ENCODE measurements at places on chromosomes 7 and 10.

- DNase-seq, result no peak
These were observed 629.3 kb downstream of the IPMK start for GRCh38 chr10:57638411-57638810.

DNA sequence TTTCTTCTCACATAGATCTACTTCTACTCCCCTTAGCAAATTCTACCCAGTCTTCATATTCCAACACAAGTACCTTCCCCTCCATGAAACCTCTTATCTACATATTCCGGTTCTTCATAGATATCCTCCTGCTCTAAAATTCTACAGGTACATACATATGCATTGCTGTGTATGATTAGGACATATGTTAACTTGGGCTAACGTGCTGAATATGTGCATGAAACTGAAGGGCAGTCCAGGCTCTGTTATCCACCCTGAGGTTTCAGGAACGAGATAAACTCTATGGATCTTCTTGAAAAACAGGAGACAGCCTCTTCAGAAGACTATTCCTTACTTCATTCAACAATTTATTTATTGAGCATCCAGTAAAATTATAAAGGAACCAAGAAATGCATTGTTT is 31.5 kb downstream of the TM9SF3 start:
- DNase-seq, result no peak

DNA sequence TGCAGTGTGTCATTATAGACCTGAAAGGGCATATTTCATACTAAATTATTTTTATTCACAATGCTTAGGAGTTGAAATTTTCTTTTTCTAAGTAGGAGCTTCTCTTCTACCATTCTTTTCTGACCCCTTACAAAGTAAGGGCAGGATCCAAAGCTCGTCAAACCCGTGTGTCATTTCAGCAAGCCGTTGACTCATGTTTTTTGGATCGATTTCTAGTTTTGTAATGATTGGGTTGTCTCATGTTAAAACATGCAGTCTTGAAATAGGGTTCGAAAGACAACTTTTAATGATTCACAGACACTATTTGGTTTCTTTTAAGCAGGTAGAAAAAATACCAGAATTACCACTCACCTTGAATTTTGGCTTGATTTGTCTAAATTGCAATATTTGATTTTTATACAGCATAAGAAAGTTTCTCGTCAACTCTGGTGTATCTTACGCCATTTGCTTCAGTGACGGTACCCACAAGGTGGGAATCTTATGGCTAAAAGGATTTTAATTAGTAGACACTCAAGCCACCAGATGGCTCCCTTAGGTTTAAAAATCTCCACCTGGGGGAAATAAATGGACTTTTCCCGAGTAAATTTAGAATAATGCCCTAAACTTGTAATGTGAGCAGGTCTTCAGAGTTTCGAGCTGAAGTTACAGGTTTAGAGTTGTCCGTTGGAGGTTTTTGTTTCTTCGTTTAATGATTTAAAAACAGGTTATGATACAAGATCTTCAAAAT is 283.4 kb downstream of the CCDC3 start:
- no peak for DNase-seq

- peak; percentile 12 for DNase-seq
These were observed 247.6 kb downstream of the AUTS2 start for GRCh38 chr7:69845721-69846495.

DNA sequence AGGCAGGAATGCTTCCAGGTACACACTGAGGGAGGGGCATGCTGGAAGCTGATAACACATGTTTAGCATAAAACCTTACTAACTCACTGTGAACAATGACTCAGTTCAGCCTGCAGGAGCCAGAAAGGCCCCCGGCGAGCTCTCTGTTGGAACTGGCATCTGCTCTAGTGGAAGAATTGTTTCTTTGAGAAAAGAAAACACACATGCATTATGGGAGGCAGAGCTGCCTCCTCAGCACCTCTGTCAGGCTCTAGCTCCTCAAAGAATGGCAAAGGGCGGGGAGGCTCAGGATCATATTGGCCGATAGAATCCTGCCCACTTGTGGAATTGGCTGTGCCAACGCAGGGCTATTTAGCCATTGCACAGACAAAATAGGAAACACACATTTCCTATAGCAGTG is 338.3 kb downstream of the CXCL12 start:
- DNase-seq, result no peak

GRCh38 chr7:138456220-138456619 is 3.8 kb upstream of the TRIM24 start:
- no peak for DNase-seq

GRCh38 chr10:61330669-61331068 is 122.5 kb downstream of the TMEM26 start:
- no peak for DNase-seq

DNA sequence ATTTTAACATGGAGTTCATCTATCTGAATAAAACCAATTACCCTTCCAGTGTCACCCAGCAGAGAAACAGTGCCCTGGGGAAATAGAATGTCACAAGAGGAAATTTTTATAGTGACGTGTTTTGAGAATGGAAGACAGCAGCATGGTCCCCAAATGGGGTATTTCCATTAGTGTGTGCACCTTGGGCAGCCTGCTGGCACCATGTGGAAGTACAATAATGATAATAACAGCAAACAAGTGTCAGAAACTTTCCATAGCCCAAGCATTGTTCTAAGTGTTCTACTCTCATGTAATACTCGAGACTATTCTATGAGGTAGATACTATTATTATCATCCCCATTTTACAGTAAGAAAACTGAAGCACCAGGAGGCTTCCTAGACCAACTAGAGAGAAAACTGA is 2.2 kb upstream of the PDE1C start:
- DNase-seq, result no peak

GRCh38 chr7:137881607-137882260 is 35.0 kb upstream of the DGKI start:
- no peak for DNase-seq

- DNase-seq, result no peak
These were observed 129.8 kb downstream of the CUBN start for GRCh38 chr10:16999665-17000451.

- DNase-seq, result no peak
These were observed 40.4 kb downstream of the KCTD7 start for GRCh38 chr7:66669088-66669487.

- peak; percentile 41 for DNase-seq
These were observed at the start of gene GRB10 for GRCh38 chr7:50782375-50783208. GRB10 (minus strand) TSS chr7:50782896; CDS start chr7:50732322, 50,574 bp downstream.

- no peak for DNase-seq
These were observed 215.4 kb downstream of the COBL start for GRCh38 chr7:51101111-51101757.

DNA sequence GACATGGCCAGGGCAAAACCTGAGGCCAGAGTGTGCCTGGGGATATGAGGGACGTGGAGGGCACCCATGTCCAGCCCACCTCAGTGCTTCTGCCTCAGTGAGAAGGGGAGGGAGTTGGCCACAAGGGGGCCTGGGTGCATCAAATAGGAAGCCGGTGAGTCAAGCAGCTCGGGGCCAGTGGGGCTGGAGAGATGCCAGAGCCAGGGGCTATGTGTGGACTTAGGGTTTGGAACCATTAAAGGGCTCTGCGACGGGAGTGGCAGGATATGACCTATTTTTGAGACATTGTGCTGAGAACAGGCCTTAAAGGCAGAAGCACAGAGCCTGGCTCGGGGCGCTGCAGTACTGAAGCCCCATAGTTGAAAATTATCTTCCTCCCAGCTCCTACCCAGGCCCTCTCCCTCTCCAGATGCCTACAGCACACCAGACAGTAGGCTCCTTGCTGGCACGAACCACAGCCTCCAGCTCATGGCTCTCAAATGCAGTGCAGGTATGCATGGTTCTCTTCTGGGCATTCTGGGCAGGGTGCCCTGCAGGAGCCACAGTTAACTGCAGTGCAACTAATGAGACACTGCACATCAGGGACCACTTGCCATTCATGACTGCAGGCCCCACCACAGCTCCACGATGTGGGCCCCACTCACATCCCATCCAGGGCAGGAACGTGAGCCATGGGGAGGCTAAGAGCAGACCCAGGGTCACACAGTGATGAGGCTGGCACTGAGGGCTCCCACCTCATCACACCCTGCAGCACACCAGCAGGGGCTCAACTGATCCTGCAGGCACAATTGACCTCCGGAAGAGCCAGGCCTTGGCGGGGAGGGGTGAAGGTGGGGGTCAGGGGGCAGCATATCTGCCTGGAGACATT is 7.2 kb upstream of the PGAM2 start:
- DNase-seq, result no peak

GRCh38 chr10:10598297-10598696 is 419.4 kb upstream of the CELF2 start:
- no peak for DNase-seq

DNA sequence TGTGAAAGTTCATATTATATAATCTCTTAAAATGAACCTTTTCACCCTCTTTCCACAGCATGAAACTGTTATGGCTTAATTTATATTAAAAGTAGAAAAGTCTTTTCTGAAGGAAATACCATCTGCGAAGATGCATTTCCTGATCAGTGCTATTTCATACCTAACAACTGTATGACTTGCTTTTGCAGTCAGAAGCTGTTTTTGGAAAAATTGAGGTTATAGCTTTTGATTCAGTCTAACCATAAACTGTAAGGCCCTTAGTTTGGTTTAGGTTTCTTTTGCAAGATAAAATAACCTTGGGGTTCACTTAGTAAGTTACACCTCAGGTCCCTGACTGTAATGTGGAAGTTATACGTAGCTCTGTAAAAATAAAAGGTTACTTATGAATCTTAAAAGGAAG is 22.7 kb upstream of the PARP12 start:
- DNase-seq, result no peak

DNA sequence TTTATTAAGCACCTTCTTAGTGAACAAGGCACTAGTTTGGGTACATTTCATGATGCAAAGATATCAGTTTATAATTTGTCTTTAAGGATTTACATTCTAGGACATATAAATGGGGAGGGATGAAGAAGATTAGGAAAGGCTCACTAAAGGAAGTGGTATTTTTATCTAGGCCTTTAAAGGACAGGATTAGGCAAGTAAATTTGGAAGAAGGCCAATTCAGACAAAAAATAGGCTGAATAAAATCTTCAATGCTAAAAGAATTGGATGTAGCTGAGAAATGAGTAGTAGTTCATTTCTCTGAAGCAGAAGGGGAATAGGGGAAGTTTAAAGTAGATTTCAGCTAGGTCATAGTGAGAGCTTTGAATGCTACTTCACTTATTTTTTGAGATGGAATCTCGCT is 4.8 kb upstream of the FAM24B start:
- no peak for DNase-seq

- no peak for DNase-seq
These were observed 40.0 kb upstream of the TM9SF3 start for GRCh38 chr10:96626795-96627194.

GRCh38 chr10:49615213-49615612 is 1.4 kb downstream of the CHAT start:
- DNase-seq, result no peak

- DNase-seq, result no peak
These were observed at the start of gene RHOBTB1 for GRCh38 chr10:60944058-60944909. RHOBTB1 (minus strand) TSS chr10:60944185; CDS start chr10:60911542, 32,643 bp downstream.

DNA sequence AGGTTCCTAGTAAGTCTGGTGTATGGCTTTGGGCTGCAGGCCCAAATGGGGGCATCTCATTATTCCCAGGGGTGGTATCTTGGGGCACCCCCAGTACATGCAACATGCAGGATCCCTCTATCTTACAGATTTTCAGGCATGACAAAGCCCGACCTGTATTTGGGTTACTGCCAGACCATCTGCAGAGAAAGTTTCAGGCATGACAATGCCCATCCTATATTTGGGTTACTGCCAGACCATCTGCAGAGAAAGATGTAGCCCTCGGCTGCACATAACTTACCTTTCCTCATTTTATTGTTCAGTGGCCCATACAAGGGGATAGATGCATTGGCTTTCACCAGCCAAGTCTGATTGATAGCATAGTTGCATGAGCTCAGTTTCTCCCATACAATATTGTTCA is 112.2 kb upstream of the RAB18 start:
- no peak for DNase-seq

DNA sequence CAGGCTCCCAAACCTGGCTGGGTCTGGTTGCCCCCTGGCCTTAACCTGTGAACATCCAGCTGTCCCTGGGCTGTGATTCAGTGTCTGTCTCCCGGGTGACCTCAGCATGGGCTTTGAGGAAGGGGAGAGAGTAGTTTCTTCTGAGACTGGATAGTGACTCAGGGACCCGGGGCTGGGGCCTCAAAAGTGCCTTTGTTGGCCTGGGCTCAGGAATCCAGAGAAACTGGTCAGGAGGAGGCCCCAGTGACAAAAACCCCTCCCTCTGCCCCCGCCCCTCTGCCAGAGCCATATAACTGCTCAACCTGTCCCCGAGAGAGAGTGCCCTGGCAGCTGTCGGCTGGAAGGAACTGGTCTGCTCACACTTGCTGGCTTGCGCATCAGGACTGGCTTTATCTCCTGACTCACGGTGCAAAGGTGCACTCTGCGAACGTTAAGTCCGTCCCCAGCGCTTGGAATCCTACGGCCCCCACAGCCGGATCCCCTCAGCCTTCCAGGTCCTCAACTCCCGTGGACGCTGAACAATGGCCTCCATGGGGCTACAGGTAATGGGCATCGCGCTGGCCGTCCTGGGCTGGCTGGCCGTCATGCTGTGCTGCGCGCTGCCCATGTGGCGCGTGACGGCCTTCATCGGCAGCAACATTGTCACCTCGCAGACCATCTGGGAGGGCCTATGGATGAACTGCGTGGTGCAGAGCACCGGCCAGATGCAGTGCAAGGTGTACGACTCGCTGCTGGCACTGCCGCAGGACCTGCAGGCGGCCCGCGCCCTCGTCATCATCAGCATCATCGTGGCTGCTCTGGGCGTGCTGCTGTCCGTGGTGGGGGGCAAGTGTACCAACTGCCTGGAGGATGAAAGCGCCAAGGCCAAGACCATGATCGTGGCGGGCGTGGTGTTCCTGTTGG is at the start of gene CLDN4:
CLDN4 (plus strand) TSS at position 316 of the 903 bp plus-strand sequence; CDS start at position 522, 206 bp downstream.
- DNase-seq, result peak; percentile 31

- DNase-seq, result no peak
These were observed 180.4 kb downstream of the TMEM26 start for GRCh38 chr10:61272781-61273180.

GRCh38 chr7:136342251-136342650 is 365.1 kb upstream of the MTPN start:
- DNase-seq, result no peak

- peak; percentile 62 for DNase-seq
These were observed 1.0 kb upstream of the HIF1AN start for GRCh38 chr10:100534726-100535125.

DNA sequence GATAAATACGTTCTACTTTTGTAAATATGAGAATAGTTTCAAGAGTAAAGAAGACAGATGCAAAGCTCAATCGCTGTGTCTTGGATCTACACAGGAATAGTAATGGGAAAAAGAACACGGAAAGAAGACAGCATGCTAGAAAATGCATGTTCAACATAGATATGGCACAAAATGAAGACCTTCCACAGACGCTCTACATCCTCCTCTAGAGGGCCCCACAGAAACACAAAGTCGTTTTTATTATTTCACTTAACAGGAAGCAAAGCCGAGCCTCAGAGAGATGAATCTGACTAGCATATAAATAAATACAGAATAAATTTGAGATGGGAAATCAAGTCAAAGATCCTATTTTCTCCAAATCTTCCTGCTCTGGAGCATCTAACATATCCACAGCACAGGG is 292.6 kb downstream of the PARD3 start:
- no peak for DNase-seq

GRCh38 chr10:126350216-126350992 is 37.9 kb downstream of the ADAM12 start:
- DNase-seq, result no peak
